ENCODE measurements at places on chromosomes 11 and 22.

- peak; percentile 66 for DNase-seq
Measured at GRCh38 chr11:765025-765801, 12.1 kb downstream of the GATD1 start.

DNA sequence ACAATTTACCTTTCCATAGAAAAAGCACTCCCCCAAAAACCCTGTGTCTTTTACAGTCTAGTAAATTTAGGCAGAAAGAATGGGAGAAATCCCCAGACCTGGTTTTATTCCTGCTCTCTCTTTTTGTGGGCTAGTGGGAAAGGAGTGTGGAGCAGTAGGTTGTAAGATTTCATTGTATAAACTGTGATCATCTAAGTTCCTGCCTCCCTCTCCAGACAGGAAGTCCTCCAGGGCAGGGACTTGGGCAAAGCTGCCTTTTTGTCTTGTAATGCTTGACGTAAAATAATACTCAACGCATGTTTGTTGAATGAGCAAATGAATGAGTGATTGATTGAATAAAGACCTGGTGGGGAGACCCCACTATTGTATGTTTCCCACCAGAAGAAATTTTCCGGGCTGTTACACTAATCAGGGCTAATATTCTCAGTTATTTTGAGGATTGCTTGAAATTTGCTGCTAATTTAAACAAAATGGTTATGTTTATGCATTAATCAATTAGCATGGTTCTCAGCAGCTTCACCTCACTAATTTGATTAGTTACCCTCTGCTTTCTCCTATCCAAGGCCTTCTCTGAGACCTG is 36.3 kb downstream of the CSNK2A3 start:
- no peak for DNase-seq

DNA sequence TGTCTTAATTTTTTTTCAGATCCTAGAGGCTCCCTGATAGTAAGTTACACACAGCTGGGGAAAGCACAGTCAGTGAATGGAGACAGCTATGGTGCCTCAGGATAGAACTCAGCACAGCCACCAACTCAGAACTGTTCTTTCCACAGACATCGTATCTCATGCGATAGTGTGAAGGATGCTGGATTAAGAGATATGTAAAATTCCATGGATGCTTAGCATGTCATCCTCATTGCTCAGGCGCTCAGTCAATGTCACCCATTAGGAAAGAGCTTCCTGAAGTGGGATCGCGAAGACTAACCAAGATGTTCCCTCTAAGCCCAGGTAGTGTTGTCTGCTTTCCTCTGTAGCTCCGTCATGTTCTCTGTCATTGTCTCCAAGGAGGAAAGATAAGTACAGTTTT is 1000.4 kb downstream of the OPCML start:
- no peak for DNase-seq

- no peak for DNase-seq
Measured at GRCh38 chr11:113373981-113374560, 13.5 kb upstream of the ANKK1 start.

DNA sequence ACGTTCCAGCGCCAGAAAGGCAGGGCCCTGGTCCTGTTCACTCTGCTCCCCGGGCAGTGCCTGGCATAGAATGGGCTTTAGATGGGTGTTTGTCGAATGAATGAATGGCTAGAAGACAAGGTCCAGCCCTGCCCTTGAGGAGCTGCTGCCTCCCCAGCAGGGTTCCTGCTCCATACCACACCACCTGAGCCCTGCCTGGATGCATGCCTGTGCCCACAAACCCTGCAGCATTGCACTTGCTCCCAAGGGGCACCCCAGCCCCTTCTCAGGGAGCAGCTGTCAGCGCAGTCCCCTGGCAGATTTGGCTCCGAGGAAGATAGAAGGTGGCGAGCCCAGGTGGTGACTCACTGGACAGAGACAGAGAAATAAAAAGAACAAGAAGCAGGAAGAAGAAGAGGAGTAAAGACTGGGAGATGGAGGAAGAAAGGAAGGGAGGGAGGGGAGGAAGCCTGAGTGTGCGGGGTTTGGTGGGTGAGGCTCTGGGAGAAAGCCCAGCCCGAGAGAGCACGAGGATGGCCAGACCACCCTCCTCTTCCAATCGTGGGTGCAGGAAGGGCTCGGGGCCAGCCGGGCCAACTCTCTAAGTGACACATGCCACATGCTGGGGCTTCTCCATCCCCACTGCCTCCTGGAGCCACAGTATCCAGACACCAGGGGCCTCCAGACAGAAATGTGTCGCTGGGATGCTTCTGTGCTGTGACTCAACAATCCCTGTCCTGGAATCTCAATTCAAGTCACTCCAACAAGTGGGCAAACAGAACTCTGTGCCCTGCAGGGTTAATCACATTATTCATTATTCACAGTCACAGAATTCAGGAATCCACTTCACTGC is 1474.3 kb downstream of the BRD1 start:
- no peak for DNase-seq
